ENCODE measurements at places on chromosomes 4 and X. TPM values are rescaled to one million over a fixed set of nuclear protein-coding genes. Genes with fewer than 3 reads are reported as not detected.
A peak's percentile ranks its signal among the peaks of the same experiment; 100 is the strongest.

GRCh38 chr4:143438710-143439109, 74.8 kb upstream of the SMARCA5 start:
- DNase-seq = no peak
- H3K27me3 ChIP-seq = no peaks in the 10 kb centered on the region
- H3K27ac ChIP-seq = no peak overlapping the region
- H3K36me3 ChIP-seq = peaks cover 5% of the 10 kb centered on the region
- H3K4me1 ChIP-seq = no peaks in the 10 kb centered on the region

DNA sequence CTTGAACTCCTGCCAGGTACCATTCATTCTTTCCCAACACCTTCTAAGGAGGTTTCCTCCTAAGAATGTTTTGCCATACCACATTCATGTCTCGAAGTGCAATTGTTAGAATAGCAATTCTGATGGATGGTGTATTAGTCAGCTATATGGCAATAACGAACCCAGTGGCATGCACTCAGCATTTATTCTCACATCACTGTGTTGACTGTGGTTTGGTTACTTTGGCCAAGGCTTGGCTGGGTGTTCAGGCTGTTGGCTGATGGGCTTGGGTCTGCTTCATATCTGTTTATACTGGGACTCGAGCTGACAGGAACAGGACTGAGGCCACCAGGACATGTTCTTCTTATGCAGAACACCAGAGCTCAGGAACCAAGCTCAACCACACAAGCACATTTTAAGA, 31.7 kb downstream of the PSAPL1 start:
- H3K27ac ChIP-seq = no peak overlapping the region
- no peaks in the 10 kb centered on the region for H3K4me1 ChIP-seq
- no peak for DNase-seq
- H3K36me3 ChIP-seq = no peaks in the 10 kb centered on the region
- H3K4me3 ChIP-seq = no peak overlapping the region
- H3K27me3 ChIP-seq = no peaks in the 10 kb centered on the region

GRCh38 chr4:144906181-144906925, 191.6 kb downstream of the ANAPC10 start:
- no peaks in the 10 kb centered on the region for H3K36me3 ChIP-seq
- H3K27me3 ChIP-seq = no peaks in the 10 kb centered on the region
- no peak overlapping the region for H3K4me3 ChIP-seq
- no peak for DNase-seq

GRCh38 chr4:185774845-185775680, 36.9 kb downstream of the SORBS2 start:
- peak; percentile 82 for DNase-seq
- H3K27ac ChIP-seq = no peak overlapping the region
- no peak overlapping the region for H3K4me3 ChIP-seq
- no peaks in the 10 kb centered on the region for H3K27me3 ChIP-seq

DNA sequence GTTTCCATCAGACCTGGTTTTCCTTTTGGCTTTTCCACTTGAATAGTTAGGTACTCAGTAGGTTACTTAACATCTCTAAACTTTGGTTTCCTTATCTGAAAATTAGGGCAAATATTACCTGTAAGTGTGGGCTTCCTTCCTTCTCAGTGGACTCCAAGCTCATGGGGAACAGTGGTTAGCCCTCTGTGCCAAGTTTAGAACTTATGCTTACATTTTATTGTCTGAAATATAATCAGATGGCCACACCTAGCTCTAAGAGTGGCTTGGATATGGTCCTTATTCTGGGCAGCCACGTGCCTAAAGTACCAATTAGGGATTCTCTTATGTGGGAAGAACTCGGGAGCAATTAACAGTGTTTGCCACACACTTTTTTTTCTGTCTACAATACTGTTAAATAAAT, 133.9 kb downstream of the UCHL1 start:
- H3K4me1 ChIP-seq = no peaks in the 10 kb centered on the region
- no peaks in the 10 kb centered on the region for H3K36me3 ChIP-seq
- no peaks in the 10 kb centered on the region for H3K27me3 ChIP-seq
- H3K4me3 ChIP-seq = no peak overlapping the region

- no peak overlapping the region for H3K4me3 ChIP-seq
- no peak for DNase-seq
- H3K27ac ChIP-seq = no peak overlapping the region
- no peaks in the 10 kb centered on the region for H3K4me1 ChIP-seq
- H3K36me3 ChIP-seq = no peaks in the 10 kb centered on the region
Measured at GRCh38 chr4:637536-638280, 12.3 kb downstream of the PDE6B start.

DNA sequence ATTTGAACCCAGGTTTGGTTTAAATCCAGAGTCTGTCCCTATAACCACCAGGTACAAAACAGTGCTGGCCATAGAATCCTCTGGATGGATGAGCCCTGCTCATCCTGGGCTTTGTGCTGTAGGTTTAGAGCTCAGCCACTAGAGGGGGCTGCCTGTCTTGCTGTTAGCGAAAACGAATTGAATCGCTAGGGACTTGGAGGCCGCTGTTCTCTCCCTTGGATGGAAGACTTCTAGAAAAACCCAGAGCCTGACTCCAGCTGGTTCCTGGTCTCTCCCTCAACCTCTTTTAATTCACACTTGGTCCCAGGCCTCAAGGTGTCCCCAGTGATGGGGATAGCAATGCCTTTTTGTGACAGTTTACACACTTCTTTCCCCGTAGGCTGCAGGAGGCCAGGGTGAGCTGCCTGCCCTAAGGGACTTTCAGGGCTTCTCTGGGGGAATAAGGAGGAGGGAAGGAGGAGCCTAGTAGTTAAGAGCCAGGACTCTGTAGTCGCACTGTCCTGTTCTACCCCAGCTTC, 8.7 kb downstream of the RIPPLY1 start:
- peak; percentile 77 for DNase-seq
- peaks cover 6% of the 10 kb centered on the region for H3K4me1 ChIP-seq
- no peak overlapping the region for H3K4me3 ChIP-seq
- H3K36me3 ChIP-seq = no peaks in the 10 kb centered on the region

DNA sequence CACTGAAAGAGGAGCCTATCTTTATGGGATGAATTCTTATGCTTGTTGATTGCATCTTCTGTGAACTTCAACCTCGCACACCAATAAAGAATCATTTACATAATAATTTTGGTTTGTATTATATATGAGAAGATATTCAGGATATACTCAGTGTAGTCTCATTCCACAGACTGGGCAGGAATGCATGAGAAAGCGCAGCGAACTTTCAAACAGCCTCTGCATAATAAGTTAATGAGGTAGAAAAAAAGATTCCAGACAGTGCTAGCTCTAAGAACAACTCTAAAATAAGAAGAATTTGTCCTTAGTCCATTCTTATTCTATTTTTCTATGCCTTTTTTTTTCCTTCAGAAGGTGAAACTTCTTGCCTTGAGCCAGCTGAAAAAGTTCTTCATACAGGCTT, 224.3 kb upstream of the CTSO start:
- H3K27ac ChIP-seq = no peak overlapping the region
- H3K27me3 ChIP-seq = no peaks in the 10 kb centered on the region
- no peaks in the 10 kb centered on the region for H3K4me1 ChIP-seq
- DNase-seq = no peak
- H3K36me3 ChIP-seq = no peaks in the 10 kb centered on the region

DNA sequence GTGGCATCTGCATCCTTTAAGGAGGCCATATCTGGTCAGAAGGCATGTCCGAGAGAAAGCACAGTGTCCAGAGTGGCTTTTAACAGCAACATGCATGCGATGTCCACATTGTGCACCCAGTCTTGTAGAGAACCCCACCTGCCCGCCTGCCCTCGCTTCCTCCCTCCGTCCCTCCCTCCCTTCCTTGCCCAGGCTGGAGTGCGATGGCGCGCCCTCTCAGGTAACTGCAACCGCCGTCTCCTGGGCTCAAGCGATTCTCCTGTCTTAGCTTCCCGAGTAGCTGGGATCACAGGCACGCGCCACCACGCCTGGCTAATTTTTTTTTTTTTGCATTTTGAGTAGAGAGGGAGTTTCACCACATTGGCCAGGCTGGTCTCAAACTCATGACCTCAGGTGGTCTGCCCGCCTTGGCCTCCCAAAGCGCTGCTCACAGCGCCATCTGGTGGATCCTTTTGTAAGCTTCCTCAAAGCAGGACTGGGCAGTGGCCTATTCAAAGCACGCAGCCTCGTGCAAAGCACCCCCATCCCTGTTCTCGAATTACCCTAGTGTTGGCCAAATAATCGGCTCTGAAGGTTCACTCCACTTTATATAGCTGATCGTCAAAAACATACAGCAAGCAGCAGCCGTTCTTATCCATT, 15.0 kb downstream of the BRCC3 start:
- H3K27me3 ChIP-seq = no peaks in the 10 kb centered on the region
- no peak overlapping the region for H3K27ac ChIP-seq
- no peak overlapping the region for H3K4me3 ChIP-seq
- DNase-seq = no peak
- H3K4me1 ChIP-seq = no peaks in the 10 kb centered on the region

- H3K4me3 ChIP-seq = no peak overlapping the region
- H3K27me3 ChIP-seq = peaks cover 36% of the 10 kb centered on the region
- H3K4me1 ChIP-seq = no peaks in the 10 kb centered on the region
- DNase-seq = no peak
- no peak overlapping the region for H3K27ac ChIP-seq
Measured at GRCh38 chrX:153829549-153829798, 870 bp downstream of the PDZD4 start.

GRCh38 chr4:17762726-17763125, 18.7 kb downstream of the FAM184B start:
- H3K27ac ChIP-seq = no peak overlapping the region
- no peak overlapping the region for H3K4me3 ChIP-seq
- DNase-seq = peak; percentile 39
- no peaks in the 10 kb centered on the region for H3K36me3 ChIP-seq

DNA sequence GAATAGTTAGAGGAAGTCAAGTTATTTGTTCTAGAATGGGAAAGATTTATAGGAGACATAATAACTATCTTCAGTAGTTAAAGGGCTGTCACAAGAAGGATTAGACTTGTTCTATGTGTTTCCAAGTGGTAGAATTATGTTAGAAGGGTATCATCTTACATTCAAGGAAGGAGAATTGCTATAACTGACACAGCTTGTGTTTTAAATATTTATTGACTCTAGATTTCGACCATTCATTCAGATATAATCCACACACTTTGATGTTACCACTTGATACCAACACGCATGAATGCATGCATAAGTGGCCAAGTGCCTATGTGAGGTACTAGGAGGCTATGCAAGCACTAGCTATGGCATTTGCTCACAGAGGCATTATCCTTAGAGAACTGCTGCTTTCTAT, 122.7 kb downstream of the CCNB3 start:
- no peaks in the 10 kb centered on the region for H3K4me1 ChIP-seq
- H3K27ac ChIP-seq = no peak overlapping the region
- no peak for DNase-seq
- no peaks in the 10 kb centered on the region for H3K36me3 ChIP-seq

DNA sequence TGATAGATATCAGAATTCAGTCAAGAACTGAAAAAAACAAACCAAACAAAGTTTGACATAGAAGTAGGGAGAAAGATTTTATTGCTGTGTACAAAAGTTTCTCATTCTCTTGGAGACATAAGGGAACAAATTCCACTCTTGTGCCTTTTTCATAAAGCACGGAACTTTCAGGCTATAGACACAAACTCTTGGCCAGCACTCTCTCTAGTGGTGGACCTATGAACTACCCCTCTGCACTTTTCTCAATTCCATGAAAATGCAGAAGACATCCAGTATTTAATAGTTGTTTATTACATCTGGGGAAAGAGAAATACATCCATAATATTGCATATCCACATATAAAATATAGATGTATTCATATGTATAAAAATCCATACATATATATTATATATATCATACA, 291.6 kb upstream of the HS3ST1 start:
- peak; percentile 45 for DNase-seq
- H3K27ac ChIP-seq = no peak overlapping the region
- H3K4me1 ChIP-seq = no peaks in the 10 kb centered on the region
- no peaks in the 10 kb centered on the region for H3K27me3 ChIP-seq
- H3K4me3 ChIP-seq = no peak overlapping the region
- no peaks in the 10 kb centered on the region for H3K36me3 ChIP-seq

GRCh38 chr4:1175635-1176229, 3.3 kb upstream of the SPON2 start:
- peaks cover 7% of the 10 kb centered on the region for H3K4me1 ChIP-seq
- H3K27me3 ChIP-seq = no peaks in the 10 kb centered on the region
- no peak overlapping the region for H3K27ac ChIP-seq
- peaks cover 3% of the 10 kb centered on the region for H3K36me3 ChIP-seq
- H3K4me3 ChIP-seq = no peak overlapping the region

- H3K4me1 ChIP-seq = peaks cover 6% of the 10 kb centered on the region
- no peak overlapping the region for H3K4me3 ChIP-seq
- peak; percentile 94 for DNase-seq
Measured at GRCh38 chrX:16462912-16463311, 187.0 kb upstream of the S100G start.

DNA sequence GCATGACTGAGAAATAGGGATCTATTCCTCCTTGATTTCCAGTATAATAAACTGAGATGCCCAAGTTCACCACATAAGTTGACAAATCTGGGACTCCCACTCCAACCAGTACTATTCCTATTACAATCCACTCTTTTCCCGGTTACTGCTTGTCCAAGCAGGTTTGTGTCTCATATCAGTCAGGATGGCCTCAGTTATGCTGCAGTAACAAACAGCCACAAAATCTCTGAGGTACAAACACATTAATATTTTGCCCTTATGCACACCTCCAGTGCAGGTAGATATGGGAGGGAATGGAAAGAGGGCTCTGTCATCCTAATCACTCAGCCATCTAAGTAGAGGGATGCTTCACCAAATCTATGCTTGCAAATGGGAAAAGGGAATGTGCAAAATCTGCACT, 207.8 kb downstream of the RAB28 start:
- no peak overlapping the region for H3K4me3 ChIP-seq
- H3K4me1 ChIP-seq = no peaks in the 10 kb centered on the region
- no peak overlapping the region for H3K27ac ChIP-seq
- no peak for DNase-seq
- no peaks in the 10 kb centered on the region for H3K27me3 ChIP-seq

- no peak for DNase-seq
- H3K36me3 ChIP-seq = no peaks in the 10 kb centered on the region
- no peaks in the 10 kb centered on the region for H3K27me3 ChIP-seq
- no peak overlapping the region for H3K4me3 ChIP-seq
- H3K4me1 ChIP-seq = no peaks in the 10 kb centered on the region
- no peak overlapping the region for H3K27ac ChIP-seq
Measured at GRCh38 chr4:166012129-166013030, 139.3 kb downstream of the TLL1 start.

Gene QRFPR
- total RNA-seq = not detected

Gene ADGRG2
- total RNA-seq = under 0.01 TPM

Gene UCP1
- not detected for total RNA-seq

Gene GAGE1
- total RNA-seq = not detected

Gene TRIM60
- not detected for total RNA-seq

Gene CXCL10
- 0.33 TPM for total RNA-seq

Gene SPANXN3
- total RNA-seq = not detected

Gene MAGEB18
- not detected for total RNA-seq

Gene ADGRL3
- 0.26 TPM for total RNA-seq

Gene SRD5A3
- total RNA-seq = 5.0 TPM

Gene INTU
- total RNA-seq = 9.5 TPM

Gene ANOS1
- under 0.01 TPM for total RNA-seq
